NCI-H2081 treated with DMSO at 0.1 percent for 48 hours (cell line): ENCODE measurements at places on chromosomes 16 and 17.

- no peak for DNase-seq
Observed at GRCh38 chr17:28261219-28261618, 57.8 kb upstream of the TMEM97 start.

DNA sequence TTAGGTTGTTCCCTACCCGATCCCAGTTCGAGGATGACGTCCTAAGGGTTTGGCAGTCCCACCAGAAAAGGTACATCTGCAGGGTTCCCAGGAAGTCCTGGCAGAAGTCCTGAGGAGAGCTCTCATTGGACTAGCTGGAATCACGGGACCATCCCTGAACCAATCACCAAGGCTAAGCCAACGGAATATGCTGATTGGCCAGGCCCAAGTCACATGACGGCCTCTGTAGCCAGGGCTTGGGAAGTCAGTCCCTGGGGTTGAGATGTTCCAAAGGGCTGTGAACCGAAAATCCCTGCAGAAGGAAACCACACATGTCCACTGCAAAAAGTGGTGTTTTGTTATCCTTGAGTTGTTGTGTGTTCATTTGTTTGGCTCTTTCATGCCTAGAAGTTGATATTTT, 68.2 kb upstream of the ZNF423 start:
- DNase-seq, result no peak

- DNase-seq, result no peak
Observed at GRCh38 chr16:30122604-30123160, 338 bp downstream of the MAPK3 start.

DNA sequence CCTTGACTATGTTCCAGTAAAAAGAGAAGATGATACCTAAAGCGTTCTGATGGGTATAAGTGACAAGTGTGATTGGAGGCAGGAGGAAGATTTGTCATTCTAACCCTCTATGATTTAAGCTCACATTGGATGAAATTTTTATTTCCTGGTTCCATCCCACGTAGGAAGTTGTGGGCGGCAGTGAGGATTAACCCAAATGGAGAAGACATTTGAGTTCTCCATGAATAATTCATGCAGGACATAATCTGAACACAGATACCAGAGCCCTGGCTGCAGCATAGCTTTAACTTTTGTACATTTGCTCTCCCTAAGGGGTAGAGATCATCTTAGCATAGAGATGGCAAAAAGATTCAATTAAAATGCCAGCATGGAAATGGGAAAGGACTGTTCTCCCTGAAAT, 146.3 kb downstream of the SLC39A11 start:
- no peak for DNase-seq

GRCh38 chr17:5861246-5861645, 208.9 kb upstream of the WSCD1 start:
- no peak for DNase-seq

DNA sequence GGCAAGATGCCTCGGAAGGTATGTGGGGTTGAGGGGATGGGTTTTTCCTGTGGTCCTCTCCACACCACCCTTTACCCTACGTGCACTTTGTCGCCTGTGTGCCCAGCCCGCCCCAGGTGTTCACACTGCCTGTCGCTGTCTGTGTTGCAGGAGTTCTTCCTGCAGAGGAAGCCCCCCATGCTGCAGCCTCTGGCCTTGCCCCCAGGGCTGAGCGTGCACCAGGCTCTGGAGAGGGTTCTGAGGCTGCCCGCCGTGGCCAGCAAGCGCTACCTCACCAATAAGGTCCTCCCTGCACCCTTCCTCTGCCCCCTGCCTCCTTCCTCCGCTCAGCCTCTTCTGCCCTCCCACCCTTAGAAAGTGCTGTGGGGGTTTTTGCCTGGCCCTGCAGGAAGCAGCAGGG, 15.2 kb downstream of the PFAS start:
- no peak for DNase-seq

GRCh38 chr16:53865494-53865863, 161.5 kb downstream of the FTO start:
- no peak for DNase-seq

GRCh38 chr16:29963021-29963743, 1.3 kb downstream of the TMEM219 start:
- no peak for DNase-seq

DNA sequence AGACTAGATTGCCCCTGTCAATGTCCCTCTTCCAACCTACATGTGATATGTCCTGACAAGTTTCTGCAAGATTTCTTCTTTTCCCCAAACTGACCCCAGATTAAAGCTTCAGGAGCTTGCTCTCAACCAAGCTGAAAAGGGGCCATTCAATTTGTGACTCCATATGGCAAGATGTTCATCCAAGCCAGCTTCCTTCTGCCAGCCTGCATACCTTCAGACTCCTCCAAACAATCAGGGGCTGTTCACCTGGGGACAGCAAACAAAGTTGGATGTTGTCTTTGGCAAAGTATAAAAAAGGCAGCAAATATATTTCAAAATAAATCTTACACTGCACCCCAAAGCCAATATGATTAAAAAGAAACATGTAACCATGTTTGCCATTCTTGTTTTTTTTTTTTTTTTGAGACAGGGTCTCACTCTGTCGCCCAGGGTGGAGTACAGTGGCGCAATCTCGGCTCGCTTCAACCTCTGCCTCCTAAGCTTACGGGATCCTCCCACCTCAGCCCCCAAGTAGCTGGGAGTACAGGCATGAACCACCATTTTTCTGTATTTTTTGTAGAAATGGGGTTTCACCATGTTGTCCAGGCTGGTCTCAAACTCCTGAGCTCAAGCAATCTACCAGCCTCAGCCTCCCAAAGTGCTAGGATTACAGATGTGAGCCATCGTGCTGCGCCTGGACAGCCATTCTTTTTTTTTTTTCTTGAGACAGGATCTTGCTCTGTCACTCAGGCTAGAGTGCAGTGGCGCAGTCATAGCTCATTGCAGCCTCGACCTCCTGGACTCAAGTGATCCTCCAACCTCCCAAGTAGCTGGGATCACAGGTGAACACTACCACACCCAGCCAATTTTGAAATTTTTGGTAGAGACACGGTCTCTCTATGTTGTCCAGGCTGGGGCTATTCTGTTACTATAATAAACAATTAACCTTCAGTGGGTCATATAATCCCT, 50.0 kb upstream of the AKAP1 start:
- no peak for DNase-seq

- DNase-seq, result no peak
Observed at GRCh38 chr17:62614142-62614541, 13.3 kb upstream of the MRC2 start.

GRCh38 chr17:28499364-28499664, 6.8 kb upstream of the FOXN1 start:
- no peak for DNase-seq

- no peak for DNase-seq
Observed at GRCh38 chr17:81179861-81180260, 13.8 kb upstream of the AATK start.

- DNase-seq, result no peak
Observed at GRCh38 chr16:21190599-21190998, 20.8 kb downstream of the ZP2 start.

DNA sequence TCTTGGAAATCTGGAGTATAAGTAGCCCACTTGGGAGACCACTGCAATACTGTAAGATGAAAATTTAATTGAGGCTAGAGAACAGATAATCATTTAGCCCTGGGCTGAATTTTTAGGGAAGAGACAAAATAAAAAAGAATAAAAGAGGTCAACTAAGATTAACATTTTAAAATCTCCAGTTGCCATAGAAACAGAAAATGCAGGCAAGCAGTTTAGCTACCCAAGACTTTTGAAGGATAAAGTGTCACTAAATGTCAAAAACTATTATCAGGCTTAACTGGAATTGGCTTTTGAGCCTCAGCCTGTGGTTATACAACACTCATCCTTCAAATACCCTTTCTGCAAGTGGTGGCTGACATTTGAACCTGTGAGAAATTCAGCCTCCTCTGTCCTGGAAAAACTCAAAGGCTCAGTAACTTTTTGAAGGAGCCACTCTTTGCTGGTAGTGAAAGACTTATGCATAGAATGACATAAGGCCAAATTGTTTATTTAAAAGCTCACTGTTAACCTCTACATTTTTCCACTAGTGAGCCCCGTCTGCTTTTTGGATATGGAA, 220.7 kb upstream of the KCNJ16 start:
- no peak for DNase-seq

GRCh38 chr16:14354561-14355351, 275.3 kb downstream of the PARN start:
- DNase-seq, result no peak

DNA sequence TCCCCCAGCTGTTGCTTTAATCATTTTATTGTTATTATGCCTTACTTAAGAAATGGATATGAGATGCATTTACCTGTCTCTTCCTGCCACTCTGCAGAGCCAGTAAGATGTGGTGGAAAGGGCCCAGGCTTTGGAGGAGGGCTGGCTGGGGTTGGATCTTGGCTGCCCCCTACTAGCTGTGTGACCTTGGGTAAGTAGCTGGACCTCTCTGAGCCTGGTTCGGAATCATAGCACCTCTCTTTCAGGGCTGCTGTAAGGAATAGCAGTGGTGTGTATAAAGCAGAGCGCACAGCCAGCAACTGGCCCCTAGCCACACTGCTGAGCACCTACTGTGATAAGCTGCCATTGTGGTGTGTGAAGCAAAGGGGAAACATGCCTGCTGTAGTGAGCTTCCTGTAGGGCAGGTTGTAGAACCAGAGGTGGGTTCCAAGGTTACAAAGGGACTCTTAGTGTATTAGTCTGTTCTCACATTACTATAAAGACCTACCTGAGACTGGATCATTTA, 23.9 kb downstream of the MAPT start:
- DNase-seq, result no peak

DNA sequence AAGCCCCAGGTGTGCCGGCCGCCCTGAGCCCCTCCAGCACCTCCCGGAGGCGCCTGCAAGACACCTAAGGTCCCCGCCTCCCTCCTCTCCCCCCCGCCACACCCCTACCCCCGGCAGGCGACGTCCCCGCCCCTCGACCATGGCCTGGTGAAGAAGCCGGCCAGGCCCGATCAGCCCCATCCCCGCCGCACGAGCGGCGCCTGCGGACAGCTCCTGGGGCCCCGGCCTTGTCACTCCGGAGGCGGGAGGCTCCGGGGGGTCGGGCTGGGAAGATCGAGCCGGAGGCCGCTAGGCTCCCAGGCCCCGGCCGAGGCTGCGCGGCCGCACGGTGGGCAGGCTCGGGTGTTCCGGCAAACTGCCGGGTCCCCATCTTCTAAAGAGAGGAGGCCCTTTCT, 405 bp upstream of the ACE start:
- no peak for DNase-seq

GRCh38 chr17:74543891-74544760, 1.8 kb downstream of the CD300C start:
- no peak for DNase-seq

- no peak for DNase-seq
Observed at GRCh38 chr16:75063549-75064088, 53.0 kb downstream of the LDHD start.

GRCh38 chr17:45288825-45289224, 26.9 kb upstream of the SPATA32 start:
- no peak for DNase-seq

DNA sequence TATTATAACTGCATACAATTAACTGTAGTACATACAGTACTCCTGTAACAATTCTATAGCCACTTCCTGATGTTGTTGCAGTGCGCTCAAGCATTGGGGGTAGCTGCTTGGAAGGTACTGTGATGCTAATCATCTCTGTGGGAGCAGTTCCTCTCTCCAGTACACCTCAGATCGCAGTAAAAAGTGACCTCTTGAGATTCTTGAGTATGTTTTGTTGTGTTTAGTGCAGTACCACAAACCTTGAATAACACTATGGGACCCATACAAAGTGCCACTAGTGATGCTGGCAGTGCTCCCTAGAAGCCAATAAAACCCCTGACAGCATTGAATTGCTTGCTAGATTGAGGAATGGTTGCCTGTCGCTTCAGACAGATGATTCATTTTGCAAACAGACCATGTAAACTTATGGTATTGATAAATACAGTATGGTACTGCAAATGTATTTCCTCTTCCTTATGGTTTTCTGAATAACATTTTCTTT, 193.0 kb downstream of the SPECC1 start:
- DNase-seq, result no peak

GRCh38 chr16:65202461-65202860, 80.6 kb upstream of the CDH11 start:
- DNase-seq, result no peak
